Muscle of leg (tissue), 16 donors: ENCODE measurements at places on chromosomes 6 and 20. TPM values are rescaled to one million over a fixed set of nuclear protein-coding genes. Genes with fewer than 3 reads are reported as not detected.

DNA sequence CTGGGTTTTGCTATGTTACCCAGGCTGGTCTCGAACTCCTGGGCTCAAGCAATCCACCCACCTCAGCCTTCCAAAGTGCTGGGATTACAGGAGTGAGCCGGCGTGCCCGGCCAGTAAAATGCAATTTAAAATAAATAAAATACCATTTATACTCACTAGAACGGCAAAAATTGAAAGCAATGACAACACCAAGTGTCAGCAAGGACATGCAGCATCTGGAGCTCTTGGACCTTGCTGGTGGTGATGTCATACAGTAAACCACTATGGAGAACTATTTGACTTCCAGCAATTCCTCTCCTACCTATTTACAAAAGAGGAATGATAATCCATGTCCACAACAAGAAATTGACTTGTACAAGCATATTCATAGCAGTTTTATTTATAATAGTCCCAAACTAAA is 105.7 kb upstream of the PHACTR1 start:
- no peak for DNase-seq

Gene CD2AP
- 12.5 TPM for total RNA-seq

GRCh38 chr6:130708338-130708737 is 118.9 kb upstream of the SMLR1 start:
- DNase-seq = no peak

DNA sequence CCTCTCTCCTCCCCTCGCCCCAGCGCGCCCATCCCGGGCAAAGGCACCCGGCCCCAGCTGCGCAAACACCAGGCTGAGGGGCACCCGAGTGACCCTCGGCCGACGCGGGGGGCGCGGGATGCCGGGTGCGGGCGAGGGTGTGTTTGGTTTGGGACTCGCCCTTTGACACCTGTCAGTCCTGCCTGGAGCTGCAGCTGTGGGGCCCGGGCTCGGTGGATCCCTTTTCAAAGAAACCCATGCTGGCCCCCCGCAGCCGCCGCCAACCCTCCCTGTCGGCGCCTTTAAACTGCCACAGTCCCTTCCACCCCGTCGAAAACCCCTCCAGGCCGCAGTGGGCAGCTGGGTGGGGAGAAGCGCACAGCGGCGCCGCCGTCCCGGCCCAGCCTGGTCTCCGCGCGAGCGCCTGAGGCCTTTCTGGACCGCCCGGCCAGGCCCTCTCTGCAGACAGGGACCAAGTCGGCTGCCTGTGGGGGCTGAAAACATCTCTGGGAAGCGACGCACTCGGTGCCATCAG is 5.5 kb downstream of the FOXQ1 start:
- no peak for DNase-seq

DNA sequence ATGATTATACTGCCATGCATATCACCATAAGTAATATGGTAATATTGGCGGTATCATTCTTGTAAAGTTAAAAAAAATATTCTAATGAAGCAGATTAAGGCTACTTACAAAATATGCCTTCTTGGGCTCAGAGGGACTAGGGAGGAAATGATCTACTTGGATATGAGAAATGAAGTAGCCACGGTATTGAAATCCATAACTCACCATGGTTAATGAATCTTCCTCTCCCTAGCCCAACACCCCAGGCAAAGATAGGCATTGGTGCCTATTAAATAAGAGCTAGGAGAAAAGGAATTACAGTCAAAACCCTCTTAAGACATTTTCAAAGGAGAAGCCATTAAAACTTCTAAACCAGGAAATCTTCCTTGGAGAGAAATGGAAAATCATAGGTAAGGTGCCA is 280.5 kb downstream of the TFAP2B start:
- no peak for DNase-seq

DNA sequence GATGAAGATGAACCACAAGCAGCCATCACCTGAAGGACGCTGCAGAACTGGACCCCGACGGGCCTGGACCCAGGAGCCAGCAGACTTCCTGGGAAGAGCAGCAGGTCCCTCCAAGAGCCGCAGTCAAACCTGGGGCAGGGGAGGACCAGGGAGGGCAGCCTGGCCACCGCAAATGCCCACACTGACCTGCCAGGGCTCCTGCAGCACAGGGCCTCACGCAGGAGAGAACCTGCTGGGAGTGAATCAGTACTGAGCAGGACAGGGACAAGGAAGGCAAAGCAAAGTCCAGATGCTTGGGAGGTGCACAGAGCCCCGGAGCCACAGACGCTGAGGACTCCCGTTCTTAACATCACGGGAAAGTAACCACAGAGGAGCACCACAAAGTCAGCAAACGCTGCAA is 75.2 kb downstream of the TAF4 start:
- no peak for DNase-seq

Gene LRRC73
- total RNA-seq = 0.22 TPM

- no peak for DNase-seq
Measured at GRCh38 chr6:16658348-16659034, 102.8 kb downstream of the ATXN1 start.

DNA sequence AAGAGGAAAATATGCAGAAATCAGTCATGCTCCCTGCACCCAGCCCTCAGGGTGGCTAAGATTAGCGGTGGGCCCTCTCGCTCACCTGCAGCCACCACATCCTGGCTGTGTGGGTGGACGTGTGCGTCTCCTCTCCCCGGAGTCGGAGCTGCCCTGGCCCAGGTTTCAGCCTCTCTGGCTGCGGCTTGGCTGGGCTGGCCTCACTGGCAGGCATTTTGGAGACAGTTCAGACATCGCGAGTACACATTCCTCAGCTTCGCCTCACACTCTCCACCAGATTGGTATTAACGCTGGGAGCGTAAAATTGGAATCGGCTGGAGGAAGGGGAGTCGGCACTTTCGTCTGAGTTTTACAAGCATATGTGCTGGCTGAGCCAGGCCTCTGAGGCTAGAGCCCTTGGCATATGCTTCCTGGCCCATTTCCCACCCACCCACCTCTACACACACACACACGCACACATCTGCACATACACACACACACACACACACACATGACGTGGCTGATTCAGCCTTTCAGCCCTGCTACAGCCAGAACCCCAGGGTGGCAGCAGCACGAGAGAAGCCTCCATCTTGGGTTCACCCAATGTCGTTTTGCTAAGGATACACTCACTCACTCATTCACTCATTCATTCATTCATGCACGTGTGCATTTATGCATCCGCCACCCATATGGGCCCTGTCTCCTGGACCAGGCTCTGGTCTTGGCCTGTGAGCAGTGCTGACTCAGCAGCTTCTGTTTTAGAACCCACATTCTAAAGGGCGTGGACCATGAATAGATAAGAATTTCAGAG is 42.9 kb downstream of the BCAS4 start:
- peak; percentile 79 for DNase-seq

- no peak for DNase-seq
Measured at GRCh38 chr20:64072498-64073063, 6.7 kb downstream of the RGS19 start.

GRCh38 chr20:31840906-31841816 is 4.2 kb downstream of the FOXS1 start:
- DNase-seq = no peak

Gene ROS1
- 0.04 TPM for total RNA-seq

Gene TTBK1
- total RNA-seq = under 0.01 TPM

DNA sequence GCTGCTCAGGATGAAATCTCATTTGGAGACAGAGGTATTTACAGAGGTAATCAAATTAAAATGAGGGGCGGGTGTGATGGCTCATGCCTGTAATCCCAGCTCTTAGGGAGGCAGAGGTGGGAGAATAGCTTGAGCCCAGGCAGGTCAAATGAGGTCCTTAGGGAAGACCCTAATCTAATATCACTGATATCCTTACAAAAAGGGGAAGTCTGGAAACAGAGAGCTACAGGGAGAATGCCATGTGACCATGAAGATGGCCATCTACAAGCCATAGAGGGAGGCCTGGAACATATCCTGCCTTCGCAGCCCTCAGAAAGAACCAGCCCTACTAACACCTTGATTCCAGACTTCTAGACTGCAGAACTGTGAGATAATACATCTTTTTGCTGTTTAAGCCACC is 8.3 kb downstream of the MTCL3 start:
- DNase-seq = no peak

- no peak for DNase-seq
Measured at GRCh38 chr6:33173535-33174180, 18.6 kb downstream of the COL11A2 start.
